CD14-positive monocyte (primary cell): ENCODE measurements at places on chromosomes 2 and 18. TPM values are rescaled to one million over a fixed set of nuclear protein-coding genes. Genes with fewer than 3 reads are reported as not detected.

DNA sequence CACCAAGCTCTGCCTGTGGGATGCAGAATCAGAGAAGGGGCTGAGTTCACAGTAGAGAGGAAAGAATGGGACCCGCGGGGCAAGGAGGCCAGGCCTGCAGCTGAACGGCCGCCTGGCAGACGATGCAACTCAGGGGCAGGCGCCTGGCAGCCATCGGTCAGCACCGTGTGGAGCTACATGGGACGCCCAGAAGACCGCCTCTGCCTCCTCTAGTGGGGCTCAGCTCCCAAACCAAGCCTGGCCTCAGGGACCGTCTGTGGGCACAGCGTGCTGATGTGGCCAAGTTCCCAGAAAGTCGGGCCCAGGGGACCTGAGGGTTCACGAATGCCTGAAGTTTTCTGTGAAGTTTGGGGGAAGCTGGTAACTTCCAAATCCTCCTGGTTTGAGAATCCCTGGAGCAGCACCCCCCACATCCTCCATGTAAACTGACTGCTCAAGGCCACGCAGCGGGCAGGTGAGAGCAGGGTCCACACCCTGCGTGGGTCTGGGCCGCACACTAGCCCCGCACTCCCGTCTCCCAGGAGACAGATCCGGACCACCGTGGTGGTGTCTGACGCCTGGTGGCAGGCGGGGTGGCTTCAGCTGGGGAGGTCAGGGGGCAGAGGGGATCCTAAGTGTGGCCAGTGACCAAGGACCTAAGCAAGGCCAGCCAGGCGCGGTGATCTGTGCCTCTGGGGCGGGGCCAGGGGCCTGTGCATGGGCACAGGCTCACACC is 14.6 kb downstream of the SNORC start:
- no peak for DNase-seq

Gene C2orf76
- polyA plus RNA-seq, result 31.0 TPM

Gene ANKMY1
- polyA plus RNA-seq, result 2.1 TPM

GRCh38 chr2:173467751-173468150 is 113.1 kb downstream of the CDCA7 start:
- DNase-seq, result no peak

- no peak for DNase-seq
Measured at GRCh38 chr2:209791151-209791550, 19.5 kb downstream of the UNC80 start.

DNA sequence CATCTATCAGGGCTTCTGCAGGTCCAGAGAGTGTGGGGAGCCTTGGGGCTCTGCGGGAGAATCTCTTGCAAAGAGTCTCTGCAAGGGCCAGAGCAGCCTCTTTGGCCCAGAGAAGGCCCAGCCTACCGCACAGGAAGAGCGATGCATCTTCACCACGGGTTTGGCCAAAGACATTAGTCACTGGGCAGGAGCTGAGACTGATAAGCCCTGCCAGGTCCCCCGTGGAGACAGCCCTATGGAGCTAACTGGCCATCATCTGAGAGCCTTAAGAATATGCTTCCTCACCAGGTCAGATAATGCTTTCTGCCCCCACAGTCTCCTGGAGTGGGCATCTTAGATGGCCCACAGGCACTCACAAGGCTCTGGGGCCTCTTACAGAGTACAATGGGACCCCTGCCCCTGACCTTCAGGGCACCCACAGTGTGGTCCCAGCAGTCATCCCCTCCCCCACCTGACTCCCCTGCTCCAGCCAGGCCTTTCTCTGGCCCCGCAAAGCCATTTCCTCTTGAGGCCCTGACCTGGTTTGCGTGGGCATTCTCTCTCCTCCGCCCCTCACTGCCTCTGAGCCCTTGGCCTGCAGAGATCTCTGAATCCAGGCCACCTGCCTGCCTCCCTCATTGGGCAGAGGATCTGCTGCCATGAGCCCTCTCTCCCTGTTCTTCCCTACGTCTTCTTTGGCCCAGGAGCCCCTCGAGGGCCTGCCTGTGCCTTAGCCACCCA is 31.9 kb upstream of the MAPRE3 start:
- no peak for DNase-seq

GRCh38 chr2:47631306-47631705 is 151.6 kb upstream of the MSH6 start:
- DNase-seq, result no peak

DNA sequence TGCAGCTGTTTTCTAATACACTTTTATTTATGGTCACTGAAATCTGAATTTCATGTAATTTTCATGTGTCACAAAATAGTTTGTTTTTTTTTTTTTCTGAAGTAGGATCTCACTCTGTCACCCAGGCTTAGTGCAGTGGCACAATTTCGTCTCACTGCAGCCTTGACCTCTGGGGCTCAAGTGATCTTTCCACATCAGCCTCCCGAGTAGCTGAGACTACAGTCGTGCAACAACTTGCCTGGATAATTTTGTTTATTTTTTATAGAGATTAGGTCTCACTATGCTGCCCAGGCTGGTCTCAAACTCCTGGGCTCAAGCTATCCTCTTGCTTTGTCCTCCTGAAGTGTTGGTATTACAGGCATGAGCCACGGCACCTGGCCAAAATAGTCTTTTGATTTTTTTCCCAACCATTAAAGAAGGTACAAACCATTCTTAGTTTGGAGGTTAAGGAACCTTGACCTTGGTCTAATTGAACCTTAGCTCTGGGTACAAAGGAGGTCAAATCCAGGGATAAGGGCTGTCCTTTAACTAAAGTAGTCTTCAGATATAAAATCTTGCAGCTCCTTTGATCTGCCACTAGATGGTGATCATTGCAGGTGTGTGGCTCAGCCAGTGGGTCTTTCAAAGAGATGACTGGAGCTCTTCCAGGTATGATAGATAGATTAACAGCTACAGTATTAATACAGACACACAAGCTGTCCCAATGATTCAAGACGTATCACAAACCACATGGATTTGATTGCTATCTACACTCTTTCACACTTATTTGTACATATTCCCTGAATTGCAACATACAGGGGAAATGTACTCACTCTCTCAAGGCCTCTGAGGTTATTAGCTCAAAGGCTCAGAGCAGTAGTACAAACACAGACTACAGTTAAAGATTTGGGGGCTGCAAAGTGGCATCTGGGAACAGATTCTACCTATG is 4.7 kb upstream of the KRCC1 start:
- DNase-seq, result peak; percentile 13

- no peak for DNase-seq
Measured at GRCh38 chr18:51593931-51594330, 396.4 kb upstream of the MEX3C start.

- DNase-seq, result no peak
Measured at GRCh38 chr2:210938228-210938627, 381.8 kb downstream of the CPS1 start.

Gene UGT1A8
- not detected in 2 replicates for polyA plus RNA-seq

Gene GREB1
- not detected for polyA plus RNA-seq

- no peak for DNase-seq
Measured at GRCh38 chr2:25323610-25324189, 18.0 kb downstream of the DNMT3A start.

Gene KIF1A
- not detected in 2 replicates for polyA plus RNA-seq

DNA sequence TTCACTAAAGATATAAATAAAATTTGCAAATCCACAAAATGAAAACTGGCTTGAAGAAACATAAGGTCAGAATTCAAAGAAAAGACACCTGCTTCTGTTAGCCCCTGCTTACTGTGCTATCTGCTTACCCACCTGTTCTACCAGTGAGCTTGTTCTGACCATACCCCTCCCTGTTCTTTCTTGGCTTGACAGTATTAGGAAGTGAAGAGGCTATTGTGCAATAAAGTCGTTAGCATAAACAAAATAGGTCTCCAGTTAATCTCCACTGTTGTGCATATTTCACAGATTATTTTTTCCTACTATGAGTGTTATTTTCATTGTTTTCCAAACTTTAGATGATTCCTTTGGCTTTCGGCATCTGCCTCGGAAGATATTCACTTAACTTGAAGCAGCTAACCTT is 322.1 kb downstream of the CCDC85A start:
- DNase-seq, result no peak

- DNase-seq, result peak; percentile 7
Measured at GRCh38 chr18:44759925-44760342, 79.2 kb downstream of the SETBP1 start.

Gene FBXO15
- polyA plus RNA-seq, result not detected

GRCh38 chr2:235937087-235937486 is 231.1 kb downstream of the GBX2 start:
- DNase-seq, result no peak

Gene WDR54
- polyA plus RNA-seq, result 7.9 TPM

Gene HNMT
- polyA plus RNA-seq, result 44.9 and 83.0 TPM in 2 replicates

GRCh38 chr2:39437522-39438296 is 624 bp upstream of the MAP4K3 start:
- peak; percentile 14 for DNase-seq

GRCh38 chr2:165434865-165435496 is 34.5 kb upstream of the CSRNP3 start:
- DNase-seq, result no peak

- DNase-seq, result no peak
Measured at GRCh38 chr18:33034945-33035344, 262.1 kb upstream of the KLHL14 start.

Gene TRAPPC8
- polyA plus RNA-seq, result 19.7 and 52.7 TPM in 2 replicates

- no peak for DNase-seq
Measured at GRCh38 chr2:230984393-230985220, 11.3 kb upstream of the SPATA3 start.

- no peak for DNase-seq
Measured at GRCh38 chr2:98446850-98447249, 2.2 kb downstream of the INPP4A start.
